ENCODE measurements at places on chromosomes 2 and 18. TPM values are rescaled to one million over a fixed set of nuclear protein-coding genes. Genes with fewer than 3 reads are reported as not detected.

LONRF2 gene
- total RNA-seq = 54.4 TPM

EPB41L3 gene
- total RNA-seq = 42.0 TPM

CROCC2 gene
- total RNA-seq = not detected

SLC4A3 gene
- total RNA-seq = 12.1 TPM

HOXD8 gene
- total RNA-seq = 4.3 TPM

NOSTRIN gene
- total RNA-seq = 17.0 TPM

SLC9A4 gene
- not detected for total RNA-seq

COPS7B gene
- 26.1 TPM for total RNA-seq

CSRNP3 gene
- total RNA-seq = 3.7 TPM

GRCh38 chr2:234343372-234343771, 153.5 kb downstream of the ARL4C start:
- no peak for ATAC-seq

DNA sequence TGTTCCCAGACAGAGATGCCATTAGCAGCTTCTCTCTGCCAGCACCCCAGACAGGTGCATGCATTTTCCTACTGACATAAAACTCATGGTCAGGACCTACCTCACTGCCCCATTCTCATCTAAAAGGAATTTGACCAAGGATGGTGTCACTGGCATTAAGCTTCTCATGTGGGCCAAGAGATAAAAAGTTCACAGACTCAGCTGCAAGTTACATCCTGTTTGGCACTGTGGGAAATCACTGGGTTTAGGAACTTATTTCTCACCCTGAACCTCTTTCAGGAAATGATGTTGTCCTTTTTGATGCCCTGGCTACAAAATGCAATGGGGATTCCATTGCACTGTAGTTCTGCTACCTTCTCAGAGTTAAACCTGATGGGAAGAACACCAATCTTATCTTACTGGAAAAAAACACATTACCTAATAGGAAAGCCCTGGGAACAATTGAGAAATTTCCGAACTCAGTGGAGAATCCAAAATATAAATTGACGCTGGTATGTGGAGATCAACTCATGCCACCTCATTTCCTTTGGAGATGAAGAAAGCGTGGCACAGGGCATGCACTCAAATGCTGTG, 252.1 kb upstream of the COPS8 start:
- ATAC-seq = peak; percentile 31

- no peak for ATAC-seq
Measured at GRCh38 chr2:158719403-158719802, 75.7 kb upstream of the DAPL1 start.

- ATAC-seq = no peak
Measured at GRCh38 chr18:7017013-7017412, 100.6 kb downstream of the LAMA1 start.

- ATAC-seq = no peak
Measured at GRCh38 chr2:174924061-174924693, 81.0 kb downstream of the CHN1 start.

- ATAC-seq = no peak
Measured at GRCh38 chr2:16816016-16816415, 150.4 kb upstream of the CYRIA start.

- no peak for ATAC-seq
Measured at GRCh38 chr2:215811003-215811402, 202.3 kb downstream of the MREG start.

- no peak for ATAC-seq
Measured at GRCh38 chr18:49500201-49500921, 13.3 kb upstream of the C18orf32 start.

GRCh38 chr2:33839791-33840190, 240.7 kb upstream of the FAM98A start:
- ATAC-seq = no peak

DNA sequence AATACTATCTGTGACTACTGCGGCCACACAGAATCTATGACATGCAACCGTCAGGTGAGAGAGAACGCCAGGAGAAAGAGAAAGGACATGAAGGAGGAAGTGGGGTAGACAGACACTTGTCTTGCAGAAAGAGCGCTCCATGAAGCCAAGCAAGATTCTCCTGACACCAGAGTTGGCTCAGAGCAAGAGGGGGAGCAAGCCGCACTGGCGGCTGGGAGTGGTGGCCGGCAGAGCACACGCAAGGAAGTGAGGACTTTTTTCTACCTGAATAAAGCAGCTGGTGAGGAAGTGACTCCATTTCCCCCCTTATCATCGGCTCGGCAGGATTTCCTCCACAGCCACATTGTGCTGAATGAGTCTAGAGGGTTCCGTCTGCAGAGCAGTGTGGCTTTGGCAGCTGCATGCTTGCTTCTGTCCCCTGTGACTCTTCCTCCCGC, 181.6 kb downstream of the BCL2 start:
- ATAC-seq = peak; percentile 49

- no peak for ATAC-seq
Measured at GRCh38 chr2:42932271-42933151, 140.1 kb upstream of the HAAO start.

- ATAC-seq = no peak
Measured at GRCh38 chr2:215906458-215906857, 106.9 kb downstream of the MREG start.

GRCh38 chr2:102301867-102302362, 9.4 kb upstream of the IL1RL1 start:
- ATAC-seq = no peak

GRCh38 chr2:229943770-229944449, 21.6 kb downstream of the FBXO36 start:
- ATAC-seq = no peak

GRCh38 chr18:8912348-8913326, 189.9 kb upstream of the NDUFV2 start:
- ATAC-seq = no peak

DNA sequence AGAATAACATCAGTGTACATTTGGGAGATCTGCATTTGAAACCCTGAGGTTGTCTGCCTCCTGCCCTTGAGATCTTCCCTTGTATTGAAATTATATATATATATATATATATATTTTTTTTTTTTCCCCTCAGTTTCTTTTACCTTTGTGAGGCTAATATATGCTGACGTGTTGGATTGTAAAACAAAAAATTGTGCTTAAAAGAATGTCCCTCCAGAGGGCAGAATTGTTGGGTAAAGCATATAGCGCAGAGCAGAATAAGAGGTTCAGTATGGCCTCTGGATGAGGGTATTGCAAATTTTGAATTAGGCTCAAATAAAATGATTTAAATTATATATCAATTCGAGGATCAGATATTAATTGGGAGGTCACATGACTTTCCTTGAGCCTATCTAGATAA, 12.4 kb downstream of the NABP1 start:
- ATAC-seq = no peak

GRCh38 chr2:223894968-223895367, 50.2 kb downstream of the WDFY1 start:
- no peak for ATAC-seq
